RCC 7860 (cell line): ENCODE measurements at places on chromosomes 6 and 20.

- DNase-seq, result no peak
These were observed 501.9 kb downstream of the LMBRD1 start for GRCh38 chr6:69294862-69295261.

DNA sequence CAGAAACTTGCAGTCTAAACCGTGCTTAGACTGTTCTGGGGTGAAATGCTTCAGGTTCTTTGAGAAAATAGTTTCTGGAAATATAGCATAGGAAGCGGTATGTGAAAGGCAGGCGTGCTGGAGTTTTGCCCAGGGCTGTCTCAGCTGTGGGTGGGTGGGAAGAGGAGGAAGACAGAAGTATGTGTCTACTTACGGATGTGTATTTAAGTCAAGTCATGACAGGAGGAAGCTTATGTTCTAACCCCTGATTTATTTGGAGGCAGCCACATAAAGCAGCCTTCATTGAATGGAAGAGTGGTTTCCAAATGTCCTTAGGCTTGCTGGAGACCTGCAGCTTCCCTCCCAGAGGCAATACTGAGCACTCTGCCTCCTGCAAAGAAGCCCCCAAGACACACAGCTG is 345.8 kb upstream of the PRND start:
- DNase-seq, result no peak

- DNase-seq, result no peak
These were observed 218.6 kb upstream of the RUNX2 start for GRCh38 chr6:45109551-45109950.

GRCh38 chr6:3280866-3281465 is 22.2 kb downstream of the PSMG4 start:
- DNase-seq, result no peak

GRCh38 chr6:2940010-2940850 is 31.1 kb downstream of the SERPINB6 start:
- DNase-seq, result no peak

DNA sequence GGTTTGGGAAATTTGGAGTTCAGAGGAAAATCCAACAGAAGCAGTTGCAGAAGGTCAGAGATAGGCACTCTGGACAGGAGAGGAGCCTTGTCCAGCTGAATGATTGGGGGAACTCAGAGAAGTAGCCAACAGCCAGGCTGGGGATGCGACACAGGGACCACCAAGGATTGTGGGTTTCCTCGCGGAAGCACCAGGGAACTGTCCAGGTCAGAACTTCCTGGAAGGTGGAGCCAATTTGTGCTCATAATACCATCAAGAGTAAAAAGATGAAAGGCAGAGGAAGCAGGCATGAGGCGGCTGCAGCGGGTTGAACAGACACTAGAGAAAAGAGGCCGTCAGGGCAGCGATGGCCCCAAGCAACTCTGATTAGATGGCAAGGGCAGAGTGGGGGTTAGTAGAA is 33.7 kb downstream of the MDFI start:
- no peak for DNase-seq

GRCh38 chr6:136920216-136920615 is 1.9 kb upstream of the SLC35D3 start:
- DNase-seq, result no peak
